ENCODE measurements at places on chromosomes 7 and 10. TPM values are rescaled to one million over a fixed set of nuclear protein-coding genes. Genes with fewer than 3 reads are reported as not detected.

GRCh38 chr10:72889391-72889831 lies 4.1 kb upstream of the OIT3 start:
- H3K36me3 ChIP-seq = peaks cover 28% of the 10 kb centered on the region
- no peak overlapping the region for H3K27ac ChIP-seq
- no peaks in the 10 kb centered on the region for H3K4me1 ChIP-seq
- H3K4me3 ChIP-seq = no peak overlapping the region

DNA sequence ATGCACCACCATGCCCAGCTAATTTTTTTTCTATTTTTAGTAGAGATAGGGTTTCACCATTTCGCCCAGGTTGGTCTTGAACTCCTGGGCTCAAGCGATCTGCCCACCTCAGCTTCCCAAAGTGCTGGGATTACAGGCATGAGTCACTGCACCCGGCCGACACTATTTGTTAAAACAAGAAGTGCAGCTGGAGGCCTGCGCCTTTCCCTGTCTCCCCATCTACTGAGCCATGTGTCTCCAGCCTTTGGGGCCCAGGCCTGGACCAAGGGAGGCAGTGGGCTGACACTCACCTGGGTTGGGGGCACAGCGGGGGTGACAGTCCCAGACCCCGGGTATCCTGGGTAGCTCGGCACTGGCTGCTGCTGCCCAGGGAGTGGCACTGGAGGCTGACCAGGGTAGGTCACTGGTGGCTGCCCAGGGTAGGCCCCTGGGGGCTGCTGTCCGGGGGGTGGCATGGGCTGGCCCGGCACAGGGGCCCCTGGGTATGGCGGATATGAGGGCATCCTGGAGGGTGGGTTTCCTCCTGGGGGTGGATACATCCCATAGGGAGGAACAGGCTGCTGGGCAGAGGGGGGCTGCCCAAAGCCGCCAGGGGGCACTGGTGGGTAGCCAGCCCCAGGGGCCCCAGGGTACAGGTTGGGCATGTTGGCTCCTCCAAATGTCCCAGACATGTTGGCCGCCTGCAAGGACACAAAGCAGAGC lies 36.3 kb downstream of the PLAC9 start:
- no peaks in the 10 kb centered on the region for H3K27me3 ChIP-seq
- peak; percentile 29 for DNase-seq
- H3K27ac ChIP-seq = peak overlapping the region; percentile 58
- H3K36me3 ChIP-seq = no peaks in the 10 kb centered on the region
- H3K4me1 ChIP-seq = peaks cover 31% of the 10 kb centered on the region

GDF10 gene
- not detected for total RNA-seq

- no peaks in the 10 kb centered on the region for H3K36me3 ChIP-seq
- H3K4me1 ChIP-seq = peaks cover 13% of the 10 kb centered on the region
- no peak overlapping the region for H3K27ac ChIP-seq
- H3K4me3 ChIP-seq = no peak overlapping the region
These were observed 163.8 kb downstream of the RGS10 start for GRCh38 chr10:119378737-119379067.

CAMK2B gene
- total RNA-seq = 0.84 TPM

DNA sequence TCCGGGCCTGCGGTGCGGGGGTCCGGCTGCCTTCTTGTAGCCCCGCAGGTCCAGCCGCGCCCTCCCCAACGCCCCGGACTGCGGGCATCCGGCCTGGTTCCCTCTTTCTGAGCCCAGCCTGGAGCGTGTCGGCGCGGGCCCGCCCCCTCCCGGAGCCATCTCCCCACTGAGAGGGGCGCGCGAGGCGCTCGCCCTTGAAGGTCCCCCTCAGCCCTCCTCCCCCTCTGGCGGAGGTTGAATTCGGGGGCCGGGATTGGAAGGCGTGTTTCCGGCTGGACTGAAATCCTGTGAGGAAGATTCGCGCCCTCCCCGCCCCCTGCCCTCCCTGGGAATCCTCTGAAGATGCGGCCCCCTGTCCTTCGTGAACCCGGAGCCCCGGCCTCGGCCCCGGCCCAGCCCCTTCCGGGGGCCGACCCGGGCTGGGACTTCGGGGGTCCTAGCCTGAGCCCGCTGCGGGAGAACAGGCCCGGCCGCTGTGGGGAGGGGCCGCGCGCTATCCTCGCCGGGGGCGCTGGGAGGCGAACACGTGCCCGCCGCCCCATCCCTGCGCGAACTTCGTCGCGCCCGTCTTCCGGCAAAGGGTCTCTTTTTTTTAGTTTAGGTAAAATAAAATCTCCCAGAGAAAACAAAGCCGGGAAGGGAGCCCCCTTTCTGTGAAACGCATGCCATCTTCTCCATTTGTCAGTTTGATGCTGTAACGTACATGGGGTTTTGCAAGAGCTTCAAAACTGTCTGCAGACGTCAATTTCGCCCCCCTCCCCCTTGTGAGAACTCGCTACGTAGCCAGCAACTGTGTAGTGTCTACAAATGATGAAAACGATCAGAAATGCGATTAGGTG lies 636 bp downstream of the PDCD4 start:
- peak overlapping the region; percentile 96 for H3K27ac ChIP-seq
- peaks cover 34% of the 10 kb centered on the region for H3K4me1 ChIP-seq
- no peaks in the 10 kb centered on the region for H3K36me3 ChIP-seq
- no peaks in the 10 kb centered on the region for H3K27me3 ChIP-seq

- H3K27me3 ChIP-seq = no peaks in the 10 kb centered on the region
- peaks cover 41% of the 10 kb centered on the region for H3K4me1 ChIP-seq
- H3K4me3 ChIP-seq = no peak overlapping the region
- peak overlapping the region; percentile 100 for H3K27ac ChIP-seq
These were observed 68.5 kb upstream of the HECTD2 start for GRCh38 chr10:91341686-91342085.

- H3K36me3 ChIP-seq = 0 out of 2 replicates have a peak, but pooled peaks cover 2% of the 10 kb centered on the region
- no peak overlapping the region for H3K4me3 ChIP-seq
- H3K4me1 ChIP-seq = no peaks in the 10 kb centered on the region
- no peak for DNase-seq
- no peak overlapping the region for H3K27ac ChIP-seq
These were observed 76.4 kb upstream of the PIK3CG start for GRCh38 chr7:106788637-106789036.

DNA sequence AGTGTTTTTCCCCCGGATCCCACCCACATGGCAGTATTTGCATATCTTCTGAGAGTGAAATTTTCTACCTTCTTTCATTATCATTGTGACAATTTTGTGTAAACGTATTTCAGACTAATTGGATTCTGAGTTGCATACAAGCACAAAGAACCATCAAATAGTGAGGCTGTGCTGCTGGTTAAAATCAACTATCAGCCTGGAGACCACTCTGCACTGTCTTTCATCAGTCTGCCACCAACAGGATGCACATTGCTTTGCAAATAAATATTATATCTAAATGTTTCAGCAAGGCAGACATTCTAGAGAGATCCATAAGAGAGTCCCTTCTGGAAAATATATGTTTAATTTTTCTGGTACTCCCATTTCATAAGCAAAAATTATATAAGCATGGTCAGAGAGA lies 851.8 kb downstream of the XPNPEP1 start:
- no peaks in the 10 kb centered on the region for H3K36me3 ChIP-seq
- DNase-seq = no peak
- no peak overlapping the region for H3K4me3 ChIP-seq
- H3K4me1 ChIP-seq = no peaks in the 10 kb centered on the region

Data from SJCRH30 (cell line).